Inflammatory macrophage treated with lipopolysaccharide for 1 hour (primary cell): ENCODE measurements at places on chromosomes 2 and 18.

- DNase-seq: no peak
Measured at GRCh38 chr2:185607945-185608344, 130.7 kb upstream of the FSIP2 start.

- DNase-seq: no peak
Measured at GRCh38 chr2:55200416-55200815, 31.7 kb downstream of the CLHC1 start.

GRCh38 chr2:231395188-231396057 is at the start of gene B3GNT7:
Gene B3GNT7, plus strand, starts transcription at chr2:231395710. Its CDS starts 94 bp downstream, at chr2:231395804.
- DNase-seq: no peak

DNA sequence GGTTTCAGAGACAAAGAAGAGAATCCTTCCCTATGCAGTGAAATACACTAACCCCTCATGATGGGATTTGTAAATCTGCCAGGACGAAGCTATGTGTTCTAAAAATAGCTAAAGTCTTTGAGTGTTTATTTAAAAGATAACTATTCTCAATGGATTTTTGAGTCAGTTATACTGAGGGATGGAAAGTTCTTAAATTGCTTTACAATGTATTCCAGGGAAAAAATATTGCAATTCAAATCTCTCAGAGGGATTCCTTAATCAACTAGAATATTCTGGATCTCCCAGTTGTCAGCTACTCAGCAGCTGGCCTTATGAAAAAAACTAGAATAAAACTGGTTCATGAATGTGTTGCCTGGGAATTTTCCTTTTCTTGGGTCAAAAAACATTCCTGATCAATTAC is 312.4 kb downstream of the PLCL1 start:
- no peak for DNase-seq

- no peak for DNase-seq
Measured at GRCh38 chr2:128180031-128180430, 89.0 kb downstream of the UGGT1 start.

GRCh38 chr2:174606336-174606735 is 8.7 kb upstream of the WIPF1 start:
- no peak for DNase-seq

DNA sequence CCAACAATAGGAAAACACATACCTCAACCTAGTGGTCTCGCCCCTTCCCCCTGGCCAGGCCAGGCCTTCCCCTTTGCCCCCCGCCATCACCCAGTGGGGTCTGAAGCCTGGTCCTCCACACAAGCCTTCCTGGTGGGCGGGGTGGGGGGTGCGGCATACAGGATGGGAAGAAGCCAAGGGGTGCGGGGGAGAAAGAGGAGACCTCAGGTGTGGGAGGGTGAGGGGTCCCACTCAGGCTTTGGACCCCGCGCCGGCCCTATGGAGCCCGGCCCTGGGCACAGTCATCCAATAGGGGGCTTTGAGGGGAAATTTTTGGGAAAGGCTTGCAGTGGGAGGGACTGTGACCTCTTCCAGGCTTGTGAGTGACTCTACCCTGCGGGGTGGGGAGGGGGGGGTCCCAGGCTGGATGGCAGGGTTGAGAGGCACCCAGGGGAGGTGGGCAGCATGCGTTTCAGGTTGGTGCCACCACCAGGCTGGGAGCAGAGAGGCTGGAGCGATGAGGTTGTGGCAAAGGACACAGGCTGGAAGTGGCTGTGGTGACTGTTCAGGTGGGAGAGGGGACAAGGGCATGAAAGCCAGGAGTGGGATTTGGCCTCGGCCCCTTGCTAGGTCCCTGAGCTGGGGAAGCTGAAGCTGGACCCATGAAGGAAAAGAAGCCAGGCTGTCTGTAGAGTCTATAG is 1.3 kb downstream of the SLC66A3 start:
- no peak for DNase-seq

- DNase-seq: no peak
Measured at GRCh38 chr2:147133286-147133908, 711.4 kb upstream of the ACVR2A start.
